NCI-H510A (cell line): ENCODE measurements at places on chromosomes 16 and 17.

DNA sequence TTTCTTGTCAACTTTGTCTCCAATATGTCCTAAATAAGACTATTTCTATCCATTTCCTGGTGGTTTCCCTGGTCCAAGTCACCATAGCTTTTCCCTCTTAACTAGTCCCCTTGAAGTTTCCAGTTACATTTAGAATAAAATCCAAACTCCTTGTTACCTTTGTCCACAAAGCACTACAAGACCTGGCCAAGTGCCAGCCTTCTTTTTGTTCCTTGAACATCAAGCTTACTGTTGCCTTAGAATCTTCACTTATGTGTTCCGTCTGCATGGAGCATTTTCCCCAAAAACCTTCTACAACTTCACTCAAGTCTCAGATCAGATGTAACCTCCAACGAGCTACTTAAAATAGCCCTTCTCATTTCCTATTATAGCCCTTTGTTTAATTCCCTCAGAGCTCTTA lies 101.4 kb downstream of the ITFG1 start:
- DNase-seq, result no peak

GRCh38 chr17:8292639-8293395 lies 2.4 kb downstream of the SLC25A35 start:
- no peak for DNase-seq

DNA sequence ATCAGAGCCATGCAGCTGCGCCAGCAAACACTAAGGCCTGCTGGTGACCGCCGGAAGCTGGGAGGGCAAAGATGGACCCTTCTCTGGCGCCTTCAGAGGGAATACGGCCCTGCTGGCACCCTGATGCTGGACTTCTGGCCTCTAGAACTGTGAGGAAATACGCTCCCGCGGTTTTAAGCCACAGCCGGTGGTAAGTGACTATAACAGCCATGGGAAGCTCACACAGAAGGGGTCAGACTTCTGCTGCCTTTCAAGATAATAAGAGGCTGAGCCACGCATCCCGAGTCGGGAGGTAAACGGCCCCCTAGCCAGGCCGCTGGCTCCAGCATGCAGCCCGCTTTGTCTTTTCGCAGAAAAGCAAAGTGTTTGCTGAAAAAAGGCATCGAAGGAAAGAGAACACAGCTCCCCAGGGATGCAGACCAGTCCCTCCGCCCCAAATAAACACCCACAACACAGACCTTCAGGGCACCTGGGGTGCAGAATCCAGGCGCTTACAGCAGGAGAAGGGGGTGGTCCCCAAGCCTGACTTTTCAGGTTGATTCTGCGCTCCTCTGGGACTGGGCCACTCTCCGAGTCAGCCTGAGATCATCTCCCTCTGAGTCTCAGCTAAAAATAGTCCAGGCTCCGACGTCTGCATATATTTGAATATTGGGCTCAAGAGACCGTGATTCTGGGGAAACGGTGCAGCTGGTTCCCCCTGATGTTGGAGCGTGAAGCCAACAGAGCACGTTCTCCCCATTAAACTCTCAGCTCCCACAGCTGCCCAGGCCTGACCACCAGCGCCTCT lies 89.7 kb downstream of the MGAT5B start:
- no peak for DNase-seq

GRCh38 chr17:54888981-54889380 lies 11.7 kb upstream of the TOM1L1 start:
- no peak for DNase-seq

GRCh38 chr16:75535901-75536300 lies at the start of gene CHST5:
CHST5 (minus strand) TSS chr16:75536108; CDS start chr16:75530384, 5,724 bp downstream.
- no peak for DNase-seq

DNA sequence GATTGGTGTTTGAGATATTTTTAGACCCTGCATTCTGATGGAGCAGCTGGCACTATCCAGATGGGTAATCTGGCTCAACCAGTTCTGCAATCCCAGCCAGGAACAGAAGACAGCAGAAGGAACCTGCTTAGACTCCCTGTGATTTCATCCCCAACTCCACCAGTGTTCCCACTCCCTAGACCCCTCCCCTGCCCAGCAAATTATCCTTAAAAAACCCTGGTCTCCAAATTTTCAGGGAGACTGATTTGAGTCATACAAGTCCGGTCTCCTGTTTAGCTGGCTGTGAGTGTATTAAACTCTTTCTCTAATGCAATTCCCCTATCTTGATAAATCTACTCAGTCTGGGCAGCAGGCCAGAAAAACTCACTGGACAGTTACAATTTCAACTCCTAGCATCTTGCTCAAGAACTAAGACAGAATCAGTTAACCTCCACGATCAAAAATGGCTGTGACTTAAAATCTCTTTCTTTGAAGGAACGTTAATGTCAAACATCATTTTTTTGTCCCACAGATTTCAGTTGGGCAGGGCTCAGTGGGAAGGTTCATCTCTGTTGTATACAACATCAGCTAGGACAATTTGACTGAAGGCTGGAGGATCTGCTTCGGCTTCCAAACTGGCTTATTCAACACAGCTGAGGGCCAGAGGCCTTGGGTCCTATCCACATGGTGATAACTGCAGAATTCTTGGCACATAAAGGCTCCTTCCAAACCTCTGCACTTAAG lies 4.9 kb upstream of the RBL2 start:
- DNase-seq, result no peak

- no peak for DNase-seq
These were observed 132.8 kb upstream of the SDK2 start for GRCh38 chr17:73777131-73777449.

- peak; percentile 24 for DNase-seq
These were observed 56.5 kb downstream of the MRM1 start for GRCh38 chr17:36657763-36658490.

DNA sequence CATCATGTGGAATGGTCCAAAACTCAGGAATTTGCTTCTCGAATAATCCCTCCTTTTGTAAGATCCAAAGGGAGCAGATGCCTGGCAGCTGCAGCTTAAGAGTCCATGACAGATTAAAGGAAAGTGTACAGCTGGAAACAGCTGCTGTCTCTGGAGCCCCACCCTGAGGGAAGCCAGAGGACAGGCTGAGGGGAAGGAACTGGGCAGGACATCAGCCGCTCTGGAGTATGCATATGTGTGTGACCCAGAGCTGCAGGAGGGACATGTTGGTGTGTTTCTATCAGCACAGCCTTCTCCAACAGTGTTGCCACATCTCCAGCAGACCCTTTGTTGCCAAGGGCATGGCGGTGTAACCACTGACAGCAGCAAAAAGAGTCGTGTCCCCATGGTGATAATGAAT lies 46.2 kb downstream of the CYB561 start:
- peak; percentile 15 for DNase-seq

DNA sequence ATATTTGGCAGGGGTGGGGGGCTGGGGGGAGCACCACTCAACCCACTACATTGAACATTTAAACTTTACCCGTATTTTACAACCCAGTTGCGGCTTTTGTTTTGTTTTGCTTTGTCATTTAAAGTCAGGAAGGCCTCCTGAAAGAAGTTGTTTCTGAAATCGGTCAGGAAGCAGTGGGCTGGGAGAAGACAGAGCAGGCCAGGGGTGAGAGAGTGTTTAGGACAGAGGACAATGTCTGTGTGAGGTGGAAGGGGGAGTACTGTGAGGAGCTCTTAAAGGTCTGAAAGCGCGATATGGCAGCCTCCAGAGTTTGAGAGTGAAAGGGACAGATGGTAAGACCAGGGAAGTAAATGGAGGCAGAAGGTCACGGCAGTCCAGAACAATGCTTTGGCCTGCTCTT lies 6.1 kb upstream of the WFIKKN2 start:
- DNase-seq, result no peak

DNA sequence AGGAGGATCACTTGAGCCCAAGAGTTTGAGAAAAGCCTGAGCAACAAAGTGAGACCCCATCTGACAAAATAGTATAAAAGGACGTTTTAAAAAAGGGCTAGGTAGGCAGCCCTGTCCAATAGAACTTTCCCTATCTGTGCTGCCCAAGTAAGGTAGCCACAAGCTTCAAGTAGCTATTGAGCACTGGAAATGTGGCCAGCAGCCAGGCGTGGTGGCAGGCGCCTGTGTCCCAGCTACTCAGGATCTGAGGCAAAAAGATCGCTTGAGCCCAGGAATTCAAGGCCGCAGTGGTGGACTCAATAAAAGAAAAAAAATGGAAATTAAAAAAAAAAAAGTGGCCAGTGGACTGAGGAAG lies 1.5 kb upstream of the NQO1 start:
- DNase-seq, result no peak
